ENCODE measurements at places on chromosomes 4 and X.

GRCh38 chr4:22458098-22458497 is 57.8 kb downstream of the ADGRA3 start:
- no peak for DNase-seq

GRCh38 chr4:114907568-114907967 is 205.9 kb downstream of the NDST4 start:
- no peak for DNase-seq

GRCh38 chr4:8838296-8838960 is 33.2 kb downstream of the HMX1 start:
- no peak for DNase-seq

DNA sequence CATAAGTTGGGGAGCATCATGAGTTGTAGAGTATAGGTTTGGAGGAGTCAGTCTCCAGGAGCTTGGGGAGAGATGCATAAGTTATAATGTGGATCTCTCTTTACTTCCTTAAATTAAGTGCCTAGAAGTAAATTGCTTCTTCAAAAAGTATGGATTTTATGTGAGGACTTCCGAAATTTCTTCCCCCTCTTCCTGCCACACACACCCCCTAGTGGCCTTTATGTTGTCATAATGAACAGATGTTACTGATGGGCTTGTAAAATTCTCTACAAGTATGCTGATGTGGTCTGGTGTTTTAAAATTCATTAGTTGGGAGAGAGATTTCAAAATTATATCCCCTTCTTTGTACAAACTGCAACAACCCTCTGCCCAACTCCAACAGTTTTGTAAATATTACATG is 2.3 kb upstream of the METTL14 start:
- peak; percentile 39 for DNase-seq

DNA sequence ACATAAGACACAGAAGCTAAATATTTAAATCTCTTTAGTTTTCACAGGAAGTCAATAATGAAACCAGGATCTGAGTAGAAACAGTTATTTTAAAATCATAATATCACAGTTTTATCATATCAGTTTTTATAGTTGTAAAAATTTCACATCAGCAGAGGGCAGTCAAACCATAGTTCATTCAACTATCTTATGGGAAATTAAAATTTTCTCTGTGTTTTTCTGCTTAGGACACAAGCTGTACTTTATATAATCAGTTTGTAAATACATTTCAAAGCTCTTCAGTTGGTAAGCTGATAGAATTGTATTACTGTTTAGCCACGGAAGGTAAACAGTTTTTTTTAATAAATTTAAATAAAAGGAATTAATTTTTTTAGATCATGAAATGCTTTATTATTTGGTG is 204.8 kb upstream of the NUDT6 start:
- peak; percentile 9 for DNase-seq

- peak; percentile 11 for DNase-seq
These were observed 65.8 kb upstream of the MSN start for GRCh38 chrX:65601530-65602220.

- no peak for DNase-seq
These were observed 71.9 kb downstream of the MAGEB17 start for GRCh38 chrX:16239211-16239610.

GRCh38 chr4:2335729-2336101 is 73.8 kb upstream of the MXD4 start:
- no peak for DNase-seq

- DNase-seq = no peak
These were observed 35.9 kb downstream of the WDR1 start for GRCh38 chr4:10080589-10081217.

- peak; percentile 31 for DNase-seq
These were observed 32.0 kb downstream of the HAND2 start for GRCh38 chr4:173498023-173498422.

- no peak for DNase-seq
These were observed 24.8 kb upstream of the UXT start for GRCh38 chrX:47683829-47684205.

- DNase-seq = no peak
These were observed 795.3 kb upstream of the AADAT start for GRCh38 chr4:170884969-170885570.

- DNase-seq = no peak
These were observed 275.5 kb downstream of the PCDH10 start for GRCh38 chr4:133424605-133425004.

GRCh38 chrX:103830848-103831247 is 1.2 kb downstream of the RAB9B start:
- DNase-seq = no peak

- no peak for DNase-seq
These were observed 590 bp downstream of the GABRA2 start for GRCh38 chr4:46389301-46389775.

GRCh38 chr4:79917246-79917645 is 155.8 kb downstream of the ANTXR2 start:
- peak; percentile 33 for DNase-seq

- DNase-seq = no peak
These were observed 4.4 kb downstream of the MSMO1 start for GRCh38 chr4:165331823-165332222.

GRCh38 chr4:167885071-167885470 is 207.3 kb upstream of the ANXA10 start:
- no peak for DNase-seq

DNA sequence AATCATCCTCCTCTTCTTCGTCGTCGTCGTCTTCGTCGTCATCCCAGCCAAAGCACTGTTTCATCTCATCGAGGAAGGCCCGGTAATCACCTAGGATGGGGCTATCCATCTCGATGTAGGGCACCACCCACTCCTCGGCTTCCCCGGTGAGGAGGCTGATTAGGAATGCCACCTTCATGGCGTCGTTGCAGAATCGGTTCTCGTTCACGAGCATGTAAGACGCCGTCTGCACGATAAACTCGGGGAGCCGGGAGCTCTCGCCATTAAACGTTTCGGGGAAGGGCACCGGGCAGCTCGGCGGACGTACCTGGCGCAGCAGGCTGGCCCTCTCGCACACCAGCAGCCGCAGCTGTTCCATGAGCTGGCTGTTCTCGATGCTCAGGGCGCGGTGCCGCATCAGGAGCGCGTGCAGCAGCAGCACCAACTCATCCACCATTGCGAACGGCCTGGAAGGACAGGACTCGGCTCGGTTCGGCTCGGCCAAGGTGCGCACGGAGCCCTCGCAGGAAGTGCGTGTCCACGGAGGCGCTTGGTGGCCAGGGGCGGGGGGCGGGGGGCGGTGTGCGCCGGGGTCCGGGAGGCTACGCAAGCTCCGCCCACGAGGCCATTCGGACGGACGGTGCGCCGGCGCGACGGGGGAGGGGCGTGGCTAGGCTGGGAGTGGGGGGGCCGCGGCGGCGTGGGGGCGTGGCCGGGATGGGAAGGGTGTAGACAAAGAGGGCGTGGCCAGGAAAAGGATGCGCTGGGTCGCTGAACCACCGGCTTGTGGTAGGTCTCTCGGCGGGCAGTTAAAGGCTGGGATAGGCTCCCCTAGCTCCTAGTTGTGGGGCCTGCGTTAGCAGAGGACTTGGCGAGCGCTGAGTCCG is at the start of gene LDOC1:
LDOC1 (minus strand) TSS at position 544 of the 866 bp plus-strand sequence; CDS start at position 436, 108 bp downstream.
- DNase-seq = no peak

- no peak for DNase-seq
These were observed 250.8 kb downstream of the INPP4B start for GRCh38 chr4:142595222-142595871.

- DNase-seq = no peak
These were observed 101.6 kb upstream of the MID1IP1 start for GRCh38 chrX:38699696-38700095.

GRCh38 chr4:1047976-1048772 is 36.7 kb downstream of the FGFRL1 start:
- DNase-seq = no peak

DNA sequence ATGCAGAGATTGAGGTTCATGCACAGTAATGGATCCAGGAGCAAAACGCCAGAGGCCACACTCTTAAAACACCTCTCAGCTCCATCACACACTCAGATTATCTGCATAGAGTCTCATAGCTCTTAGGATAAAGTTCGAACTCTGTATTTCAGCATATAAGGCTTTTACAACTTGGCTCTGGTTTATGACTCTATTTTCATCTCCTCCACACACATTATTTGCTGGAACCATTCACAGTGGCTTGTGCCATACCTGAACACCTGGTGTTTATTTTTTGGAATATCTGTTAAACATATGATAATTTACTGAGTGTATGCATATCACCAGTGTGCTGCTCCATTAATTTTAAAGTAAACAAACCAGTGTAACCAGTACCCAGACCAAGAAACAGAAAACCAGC is 27.2 kb downstream of the RASL11B start:
- DNase-seq = no peak

- DNase-seq = no peak
These were observed 72.4 kb downstream of the PAPSS1 start for GRCh38 chr4:107647591-107647990.

GRCh38 chr4:788636-789297 is 37.2 kb downstream of the CPLX1 start:
- DNase-seq = no peak

GRCh38 chrX:110123331-110123782 is 120.4 kb downstream of the TMEM164 start:
- DNase-seq = no peak

GRCh38 chr4:139189417-139189749 is 12.4 kb upstream of the ELF2 start:
- DNase-seq = no peak

GRCh38 chrX:10714531-10714930 is 94.1 kb upstream of the MID1 start:
- DNase-seq = no peak

- no peak for DNase-seq
These were observed 179.9 kb downstream of the KIT start for GRCh38 chr4:54837576-54838140.

DNA sequence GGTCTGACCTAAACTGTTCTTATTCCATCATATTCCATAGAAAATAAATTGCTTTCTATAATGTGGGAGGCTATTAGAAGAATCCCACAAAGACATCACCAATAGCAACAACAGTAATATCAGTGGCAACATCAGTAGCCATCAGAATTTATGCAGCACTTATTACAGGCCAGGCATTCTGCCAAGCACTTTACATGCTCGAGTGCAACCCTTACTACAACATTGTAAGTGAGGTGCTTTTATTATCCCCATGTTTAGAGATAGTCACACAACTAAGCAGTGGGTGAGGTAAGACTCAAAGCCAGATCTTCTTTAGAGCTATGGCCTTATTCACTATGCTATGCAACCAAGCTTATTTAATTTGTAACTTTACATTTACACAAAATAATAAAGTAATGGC is 317.1 kb upstream of the BMP3 start:
- DNase-seq = no peak

DNA sequence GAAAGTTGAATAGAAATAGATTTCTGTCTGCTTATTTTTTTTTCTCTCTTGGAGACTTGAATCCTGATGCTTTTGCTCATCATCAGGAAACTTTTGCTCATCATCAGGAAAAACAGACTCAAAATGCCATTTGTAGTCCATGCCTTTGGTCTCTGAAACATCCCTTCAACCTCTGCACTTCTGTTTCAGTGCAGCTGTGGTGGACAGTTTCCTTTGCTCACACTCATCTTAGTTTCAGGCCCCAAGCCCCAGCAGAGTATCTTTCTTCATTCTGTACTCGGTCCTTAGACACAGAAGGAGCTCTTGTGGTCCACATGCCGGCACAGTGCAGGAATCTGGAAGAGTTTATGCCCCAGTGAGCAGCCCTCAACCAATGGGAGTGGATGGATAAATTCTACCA is 337.9 kb downstream of the PPP3CA start:
- no peak for DNase-seq

DNA sequence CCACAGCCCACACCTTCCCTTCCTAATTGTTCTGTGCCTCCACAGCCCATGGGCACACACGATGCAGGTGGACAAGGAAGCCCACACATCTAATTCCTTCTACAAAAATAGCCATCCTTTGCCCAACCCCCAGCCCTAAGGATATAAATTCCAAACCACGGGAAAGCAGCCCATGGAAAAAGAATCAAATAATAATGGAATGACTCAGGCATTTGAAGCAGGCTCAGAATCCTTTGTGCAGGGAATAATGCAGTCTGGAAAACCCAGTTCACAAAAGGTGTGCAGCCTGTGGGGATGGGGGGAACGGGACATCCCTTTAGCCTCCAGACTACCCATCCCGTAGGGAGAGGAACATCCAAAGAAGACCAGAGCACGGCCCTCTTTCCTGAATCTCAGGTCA is 342.3 kb upstream of the GALNT7 start:
- DNase-seq = no peak

DNA sequence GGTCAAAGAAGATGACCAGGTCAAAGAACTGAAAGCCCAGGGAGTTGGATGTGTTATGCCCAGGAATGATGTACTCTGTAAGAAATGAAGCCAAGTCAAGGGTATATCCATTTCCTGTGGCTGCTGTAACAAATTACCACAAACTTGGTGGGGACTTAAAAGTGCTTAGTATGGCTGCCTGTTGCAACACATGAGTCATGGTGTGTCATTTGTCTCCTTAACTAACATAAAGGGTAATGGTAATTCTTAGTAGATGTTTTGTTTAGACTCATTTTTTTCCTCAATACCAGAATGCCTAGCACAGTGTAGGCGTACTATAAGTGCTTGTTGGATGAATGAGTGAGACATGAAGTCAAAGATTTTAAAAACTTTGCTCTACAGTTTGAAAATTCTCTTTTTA is 45.7 kb downstream of the SYTL5 start:
- DNase-seq = no peak

GRCh38 chr4:183448436-183448835 is 4.0 kb downstream of the CDKN2AIP start:
- DNase-seq = no peak

DNA sequence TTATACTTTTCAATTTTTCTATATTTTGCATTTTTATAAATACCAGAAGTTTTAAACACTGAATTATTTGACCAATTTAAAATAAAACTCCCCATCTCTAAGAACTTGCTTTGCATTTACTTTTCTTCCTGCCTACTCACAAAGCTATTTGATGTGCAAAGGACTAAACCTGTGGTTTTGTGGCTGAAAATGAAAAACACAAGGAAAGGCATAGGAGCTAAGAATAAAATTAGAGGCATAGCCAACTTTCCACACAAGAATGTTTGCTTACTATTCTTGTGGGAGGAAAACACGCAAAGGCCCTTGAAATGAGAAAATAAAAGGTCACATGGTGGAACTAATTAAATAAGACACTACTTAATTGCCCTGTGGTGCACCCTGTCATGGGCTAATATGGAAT is 221.2 kb downstream of the KLHL13 start:
- DNase-seq = no peak

DNA sequence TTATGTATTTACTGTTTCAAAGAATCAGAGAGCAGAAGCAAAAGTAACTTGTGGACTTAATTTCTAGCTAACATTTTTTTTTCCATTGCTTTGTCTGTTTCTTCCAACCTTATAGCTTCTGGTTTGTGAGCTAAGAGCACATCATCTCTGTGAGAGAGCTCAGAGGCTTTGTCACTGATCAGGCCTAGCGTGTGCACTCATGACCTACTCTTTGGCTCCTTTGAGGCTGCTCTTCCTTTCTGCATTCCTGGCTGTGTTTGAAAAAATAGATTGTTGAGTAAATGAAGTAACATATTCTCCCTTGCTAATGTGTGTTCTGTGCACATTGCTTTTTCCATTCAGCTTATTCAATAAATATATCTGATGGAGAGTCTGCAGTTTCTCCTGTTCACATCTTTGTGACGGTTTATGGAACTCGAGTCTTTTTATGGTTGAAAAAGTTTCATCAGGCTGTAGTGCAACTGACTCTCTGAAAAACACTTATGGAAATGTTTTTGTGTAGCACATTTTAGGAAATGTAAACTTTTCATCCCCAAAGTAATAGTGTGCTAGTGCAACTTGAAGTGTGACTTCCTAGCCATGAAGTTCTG is 133.0 kb downstream of the RAPGEF2 start:
- no peak for DNase-seq

- no peak for DNase-seq
These were observed 110.5 kb downstream of the KLHL8 start for GRCh38 chr4:87109945-87110344.
